T-helper 2 cell (primary cell): ENCODE measurements at places on chromosomes 3 and 15.

GRCh38 chr15:57213862-57214261 is 162.4 kb upstream of the CGNL1 start:
- no peak for DNase-seq

- peak; percentile 18 for DNase-seq
Measured at GRCh38 chr15:67884514-67885174, 44.8 kb upstream of the RNU6-1 start.

DNA sequence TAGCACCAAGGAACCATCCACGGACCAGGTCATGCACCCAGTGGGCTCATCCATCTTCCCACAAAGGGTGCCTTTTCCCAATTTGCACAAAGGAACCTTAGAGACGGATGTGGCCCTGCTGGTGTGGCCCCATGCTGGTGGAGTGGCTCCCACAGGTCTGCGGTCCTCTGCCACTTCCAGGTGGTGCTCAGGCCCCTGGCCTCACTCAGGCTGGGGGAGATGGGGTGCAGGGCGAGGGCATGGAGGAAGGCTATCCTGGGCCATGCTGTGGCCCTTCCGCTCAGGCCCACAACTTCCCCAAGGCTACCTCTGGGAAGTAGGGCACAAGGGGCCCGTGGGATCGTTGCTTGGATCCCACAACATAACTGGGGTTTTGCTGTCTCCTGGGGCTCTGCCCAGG is 5.2 kb upstream of the SYNM start:
- DNase-seq = no peak

DNA sequence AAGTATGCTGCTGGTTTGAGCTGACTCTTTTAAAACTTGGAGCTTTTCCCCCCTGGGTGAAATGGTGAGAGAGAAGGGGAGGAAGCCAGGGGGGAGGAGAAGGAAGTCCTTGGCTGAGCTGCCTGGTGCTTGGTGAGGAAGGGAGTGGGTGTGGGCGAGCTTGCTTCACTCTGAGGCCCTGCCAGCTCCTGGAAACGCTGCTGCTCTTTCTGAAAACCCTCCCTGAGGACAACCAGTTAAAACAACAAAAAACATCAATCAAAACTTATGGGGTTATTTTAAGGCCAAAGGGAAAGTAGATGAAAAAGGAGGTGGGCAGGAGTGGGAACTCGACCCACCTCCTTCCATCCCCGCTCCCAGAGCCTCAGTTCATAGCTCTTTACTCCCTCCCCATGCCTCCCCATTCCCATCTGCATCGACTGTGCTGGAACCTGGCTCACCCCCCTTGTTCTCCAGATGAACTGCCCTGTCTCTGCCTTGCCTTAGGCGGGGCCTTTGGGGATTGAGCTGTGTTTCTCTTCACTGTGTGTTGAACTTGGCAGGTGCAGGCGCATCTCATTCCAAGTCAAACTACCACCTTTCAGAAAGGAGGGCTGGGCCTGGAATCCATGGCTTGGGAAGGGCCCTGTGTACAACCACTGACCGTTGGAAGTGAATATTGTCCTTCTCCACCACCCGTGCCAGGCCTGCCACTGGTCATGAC is 166.1 kb downstream of the ZNF621 start:
- no peak for DNase-seq

- DNase-seq = no peak
Measured at GRCh38 chr3:24562895-24563294, 68.2 kb upstream of the THRB start.

DNA sequence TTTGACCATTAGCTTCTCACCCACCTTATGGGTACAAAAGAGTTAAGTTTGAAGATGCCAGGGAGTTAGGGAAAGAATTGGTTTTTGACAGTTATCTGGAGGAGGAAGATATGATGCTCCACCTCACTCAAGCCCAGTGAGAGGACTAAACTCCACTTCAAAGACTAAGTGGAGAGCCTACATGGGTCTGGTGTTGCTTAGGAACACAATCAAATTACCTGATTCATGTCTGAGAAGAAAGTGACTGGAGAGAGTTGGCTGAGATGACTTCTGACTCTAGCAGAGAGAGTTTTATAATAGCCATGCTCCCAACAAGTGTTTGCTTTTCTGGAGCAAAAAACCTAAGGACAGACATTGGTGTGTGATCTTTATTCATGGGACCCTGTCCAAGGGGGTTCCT is 43.3 kb downstream of the SUCNR1 start:
- no peak for DNase-seq

- no peak for DNase-seq
Measured at GRCh38 chr15:64731805-64732151, 43.6 kb downstream of the RBPMS2 start.

DNA sequence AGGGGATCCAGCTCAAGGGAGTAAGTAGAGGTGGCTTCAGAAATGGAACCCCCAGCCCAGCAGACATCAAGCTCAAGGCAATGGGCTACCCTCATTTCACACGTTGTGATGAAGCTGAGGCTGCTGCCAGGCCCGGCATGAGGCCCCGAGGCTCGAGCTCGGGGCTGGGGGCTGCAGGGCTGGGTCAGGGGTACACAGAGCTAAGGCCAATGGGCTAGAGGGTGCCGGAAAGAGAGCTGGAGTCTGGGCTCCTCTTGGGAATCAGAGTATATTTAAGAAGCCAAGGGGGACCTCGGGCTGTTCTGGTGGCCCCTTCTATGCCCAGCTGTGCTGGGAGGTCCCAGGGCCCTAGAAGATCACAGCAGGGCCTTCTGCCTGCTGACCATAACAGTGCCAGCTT is 7.4 kb downstream of the PRSS50 start:
- no peak for DNase-seq
